ENCODE measurements at places on chromosomes 5 and 9. TPM values are rescaled to one million over a fixed set of nuclear protein-coding genes. Genes with fewer than 3 reads are reported as not detected.

Gene IFNA2
- total RNA-seq: not detected

Gene KLHL3
- total RNA-seq: 4.1 TPM

Gene PAEP
- total RNA-seq: not detected

Gene PRDM9
- total RNA-seq: not detected

Gene PLCXD3
- under 0.01 TPM for total RNA-seq

- no peaks in the 10 kb centered on the region for H3K4me1 ChIP-seq
- DNase-seq: no peak
- H3K27ac ChIP-seq: no peak overlapping the region
- H3K36me3 ChIP-seq: no peaks in the 10 kb centered on the region
Measured at GRCh38 chr5:37994729-37995128, 154.9 kb upstream of the GDNF start.

GRCh38 chr5:141354900-141355469 lies at the start of gene PCDHGA4:
PCDHGA4 (plus strand) TSS chr5:141355021; CDS start chr5:141355108, 87 bp downstream.
- peak within 1 kb of the TSS; percentile 76 for H3K4me3 ChIP-seq
- H3K27ac ChIP-seq: no peak within 1 kb of the TSS
- H3K36me3 ChIP-seq: peaks cover 5% of the 10 kb centered on the region
- H3K27me3 ChIP-seq: no peaks in the 10 kb centered on the region

DNA sequence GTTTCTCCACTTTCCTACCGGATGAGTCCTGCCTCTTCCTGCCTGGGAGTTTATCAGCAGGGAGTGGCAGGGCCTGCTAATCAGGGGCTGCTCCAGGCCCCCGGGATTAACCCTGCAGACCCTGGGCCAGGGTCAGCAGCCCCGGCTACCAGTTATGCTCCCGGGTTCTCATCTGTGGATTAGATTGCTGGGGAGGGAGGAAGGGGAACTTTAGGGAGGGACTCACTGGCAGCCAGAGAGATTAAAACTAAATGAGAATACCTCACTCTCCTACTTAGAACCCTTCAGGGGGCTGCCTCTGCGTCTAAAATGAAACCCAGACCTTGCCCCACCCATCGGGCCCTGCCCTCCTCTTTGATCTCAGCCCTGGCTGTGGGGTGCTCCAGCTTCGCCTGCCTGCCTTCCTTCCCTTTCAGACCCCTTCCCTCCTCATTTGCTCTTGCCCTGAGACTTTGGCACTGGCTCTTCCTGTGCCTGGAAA lies 130.5 kb upstream of the HAND1 start:
- H3K27me3 ChIP-seq: peaks cover 57% of the 10 kb centered on the region
- no peak for DNase-seq
- H3K27ac ChIP-seq: no peak overlapping the region
- H3K4me3 ChIP-seq: no peak overlapping the region

- no peak for DNase-seq
- no peak overlapping the region for H3K27ac ChIP-seq
- H3K36me3 ChIP-seq: no peaks in the 10 kb centered on the region
- H3K4me1 ChIP-seq: no peaks in the 10 kb centered on the region
- no peak overlapping the region for H3K4me3 ChIP-seq
- no peaks in the 10 kb centered on the region for H3K27me3 ChIP-seq
Measured at GRCh38 chr9:36537861-36538260, 34.8 kb upstream of the MELK start.

- no peaks in the 10 kb centered on the region for H3K27me3 ChIP-seq
- H3K4me1 ChIP-seq: peaks cover 19% of the 10 kb centered on the region
- no peak overlapping the region for H3K27ac ChIP-seq
- no peaks in the 10 kb centered on the region for H3K36me3 ChIP-seq
- H3K4me3 ChIP-seq: no peak overlapping the region
- no peak for DNase-seq
Measured at GRCh38 chr9:4098031-4098430, 201.8 kb downstream of the GLIS3 start.

DNA sequence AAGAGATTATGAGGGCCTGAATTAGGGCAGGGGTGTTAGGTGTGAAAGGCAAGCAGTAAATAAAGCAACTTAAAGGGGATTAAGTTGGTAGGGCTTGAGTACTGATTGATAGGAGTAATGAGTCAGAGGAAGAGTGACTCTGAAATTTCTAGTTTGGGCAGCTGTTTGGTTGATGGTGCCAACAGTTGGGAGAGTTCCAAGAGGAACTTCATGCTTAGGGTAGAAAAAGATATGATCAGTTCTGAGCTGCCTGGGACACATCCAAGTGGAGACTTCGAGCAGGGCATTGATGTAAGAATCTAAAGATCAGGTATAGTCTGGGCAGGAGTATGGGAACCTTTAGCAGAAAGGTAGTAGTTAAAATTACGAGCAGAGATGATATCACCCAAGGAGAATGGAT lies 10.2 kb downstream of the MAMDC2 start:
- peaks cover 6% of the 10 kb centered on the region for H3K4me1 ChIP-seq
- no peaks in the 10 kb centered on the region for H3K36me3 ChIP-seq
- no peak overlapping the region for H3K27ac ChIP-seq
- no peak overlapping the region for H3K4me3 ChIP-seq
- no peaks in the 10 kb centered on the region for H3K27me3 ChIP-seq
- DNase-seq: no peak

DNA sequence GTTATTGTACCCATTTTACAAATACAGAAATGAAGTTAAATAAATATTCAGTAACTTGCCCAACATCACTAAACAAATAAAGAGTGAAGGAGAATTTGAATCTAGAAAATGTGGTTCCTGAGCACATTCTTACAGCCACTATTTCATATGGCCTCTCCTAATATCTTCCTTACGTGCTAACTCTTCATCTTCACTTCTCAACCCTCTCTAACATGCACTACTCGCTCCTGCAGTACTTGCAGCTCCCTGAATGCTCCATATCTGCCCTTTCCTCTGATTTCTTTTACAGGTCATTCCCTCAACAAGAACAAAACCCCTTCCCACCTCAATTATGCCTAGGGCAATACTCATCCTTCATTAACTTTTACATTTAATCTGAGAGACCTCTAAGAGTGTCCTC lies 711.5 kb downstream of the CETN3 start:
- no peak overlapping the region for H3K4me3 ChIP-seq
- H3K4me1 ChIP-seq: no peaks in the 10 kb centered on the region
- H3K36me3 ChIP-seq: no peaks in the 10 kb centered on the region
- no peak for DNase-seq
- H3K27me3 ChIP-seq: no peaks in the 10 kb centered on the region
- H3K27ac ChIP-seq: no peak overlapping the region

DNA sequence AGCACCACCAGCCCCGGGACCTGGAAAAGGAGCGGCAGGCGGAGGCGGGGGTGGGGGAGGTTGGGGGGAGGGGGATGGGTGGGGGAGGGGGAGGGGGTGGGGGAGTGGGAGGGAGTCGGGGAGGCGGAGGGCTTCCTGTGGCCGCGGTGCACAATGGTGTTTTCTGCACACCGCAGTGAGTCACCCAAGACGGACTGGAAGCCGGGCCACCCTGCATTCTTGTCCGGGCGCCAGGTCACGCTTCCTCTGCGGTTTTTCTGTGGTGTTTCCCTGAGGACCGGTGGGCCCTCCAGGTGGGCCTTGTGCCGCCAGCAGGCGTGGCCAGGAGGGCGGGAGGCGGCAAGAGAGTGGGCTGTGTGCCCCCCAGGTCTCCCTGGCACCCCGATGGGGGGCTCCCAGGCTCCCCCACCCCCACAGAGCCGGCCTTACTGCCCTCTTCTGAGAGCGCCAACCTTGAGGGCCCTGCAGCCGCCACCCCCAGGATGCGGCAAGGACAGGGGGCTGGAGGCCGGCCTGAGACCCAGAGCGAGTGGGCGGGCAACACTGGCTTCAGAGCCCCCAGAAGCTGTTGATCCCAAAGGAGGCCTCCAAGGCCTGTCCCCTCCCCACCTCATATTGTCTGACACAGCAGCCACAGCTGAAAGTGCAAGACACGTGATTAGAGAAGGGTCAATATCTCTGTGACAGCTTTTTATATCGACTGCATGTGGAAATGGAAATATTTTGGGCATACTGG lies 11.1 kb downstream of the EXD3 start:
- H3K4me1 ChIP-seq: peaks cover 26% of the 10 kb centered on the region
- H3K27me3 ChIP-seq: no peaks in the 10 kb centered on the region
- DNase-seq: peak; percentile 94
- peak overlapping the region; percentile 66 for H3K27ac ChIP-seq
- no peak overlapping the region for H3K4me3 ChIP-seq
- H3K36me3 ChIP-seq: no peaks in the 10 kb centered on the region

GRCh38 chr5:146564007-146564762 lies 48.2 kb upstream of the GPR151 start:
- no peaks in the 10 kb centered on the region for H3K36me3 ChIP-seq
- H3K4me3 ChIP-seq: no peak overlapping the region
- H3K4me1 ChIP-seq: no peaks in the 10 kb centered on the region
- no peak overlapping the region for H3K27ac ChIP-seq
- DNase-seq: no peak
- no peaks in the 10 kb centered on the region for H3K27me3 ChIP-seq

GRCh38 chr5:173591056-173591514 lies 25.4 kb downstream of the BOD1 start:
- H3K4me3 ChIP-seq: no peak overlapping the region
- H3K27ac ChIP-seq: no peak overlapping the region
- H3K4me1 ChIP-seq: peaks cover 5% of the 10 kb centered on the region
- H3K27me3 ChIP-seq: no peaks in the 10 kb centered on the region
- peaks cover 4% of the 10 kb centered on the region for H3K36me3 ChIP-seq

DNA sequence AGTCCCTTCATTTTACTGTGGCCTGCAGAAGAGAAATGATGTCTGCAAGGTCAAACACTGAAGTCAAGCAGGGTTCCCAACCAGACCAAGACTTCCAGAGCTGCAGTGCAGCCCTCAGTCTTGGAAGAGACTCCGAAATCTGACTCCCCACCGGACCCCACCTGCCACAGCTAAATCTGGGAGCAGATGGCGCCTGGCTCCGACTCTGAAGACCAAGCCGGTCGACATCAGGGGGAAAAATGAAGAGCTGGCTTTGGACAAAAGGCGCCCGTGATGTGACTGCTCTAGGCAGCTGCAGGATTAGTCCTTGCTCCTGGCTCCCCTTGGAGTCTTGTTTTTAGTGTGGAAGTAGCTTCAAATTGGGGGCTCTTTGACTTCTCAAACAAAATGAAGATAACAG lies 72.4 kb upstream of the ZNF622 start:
- peaks cover 12% of the 10 kb centered on the region for H3K27me3 ChIP-seq
- H3K4me3 ChIP-seq: no peak overlapping the region
- DNase-seq: no peak
- no peak overlapping the region for H3K27ac ChIP-seq
- H3K36me3 ChIP-seq: no peaks in the 10 kb centered on the region

DNA sequence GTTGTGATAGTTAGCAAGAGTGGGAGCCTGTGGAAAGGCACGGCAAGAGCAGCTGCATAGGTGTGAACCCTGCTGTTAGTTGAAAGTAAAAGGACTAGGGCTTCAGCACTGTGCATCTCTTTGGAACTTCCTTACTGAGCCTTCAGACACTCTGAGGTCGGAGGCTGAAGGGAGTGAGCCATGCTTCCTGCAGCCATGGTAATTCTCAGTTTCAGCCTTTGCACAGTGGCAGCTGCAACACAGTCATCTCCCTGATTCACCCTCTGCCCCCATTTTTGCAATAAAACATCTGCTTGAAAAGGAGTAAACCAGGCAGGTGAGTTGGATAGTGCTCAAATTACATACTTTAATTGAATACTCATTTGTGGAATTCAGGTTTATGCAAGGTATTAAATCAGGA lies 6.5 kb upstream of the TLE4 start:
- peak; percentile 72 for DNase-seq
- H3K4me1 ChIP-seq: peaks cover 2% of the 10 kb centered on the region
- H3K27me3 ChIP-seq: no peaks in the 10 kb centered on the region
- H3K36me3 ChIP-seq: no peaks in the 10 kb centered on the region
- no peak overlapping the region for H3K4me3 ChIP-seq
- no peak overlapping the region for H3K27ac ChIP-seq

DNA sequence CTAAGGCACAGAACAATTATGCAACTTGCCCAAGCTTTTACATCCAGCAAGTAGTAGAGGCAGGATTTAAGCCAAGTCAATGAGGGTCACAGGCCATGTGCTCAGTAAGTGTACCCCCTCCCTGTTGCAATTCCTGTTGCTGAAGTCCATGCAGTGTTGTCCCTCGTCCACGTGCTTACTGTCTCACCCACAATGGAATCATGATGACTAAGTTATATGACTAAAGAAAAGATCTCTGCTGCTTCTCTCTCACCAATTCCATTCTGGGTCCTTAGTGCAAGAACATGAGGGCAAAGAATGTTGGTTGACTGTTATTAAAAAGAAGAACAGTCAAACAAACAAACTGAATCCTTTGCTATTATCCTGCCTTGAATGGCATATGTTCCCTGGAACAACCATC lies 233.6 kb upstream of the SLC24A2 start:
- H3K4me3 ChIP-seq: no peak overlapping the region
- no peaks in the 10 kb centered on the region for H3K36me3 ChIP-seq
- H3K27me3 ChIP-seq: no peaks in the 10 kb centered on the region
- no peak overlapping the region for H3K27ac ChIP-seq
- H3K4me1 ChIP-seq: peaks cover 2% of the 10 kb centered on the region

- peaks cover 56% of the 10 kb centered on the region for H3K36me3 ChIP-seq
- H3K4me1 ChIP-seq: peaks cover 23% of the 10 kb centered on the region
- no peaks in the 10 kb centered on the region for H3K27me3 ChIP-seq
- H3K27ac ChIP-seq: no peak overlapping the region
- H3K4me3 ChIP-seq: no peak overlapping the region
- no peak for DNase-seq
Measured at GRCh38 chr5:179768326-179769085, 25.3 kb upstream of the LTC4S start.

DNA sequence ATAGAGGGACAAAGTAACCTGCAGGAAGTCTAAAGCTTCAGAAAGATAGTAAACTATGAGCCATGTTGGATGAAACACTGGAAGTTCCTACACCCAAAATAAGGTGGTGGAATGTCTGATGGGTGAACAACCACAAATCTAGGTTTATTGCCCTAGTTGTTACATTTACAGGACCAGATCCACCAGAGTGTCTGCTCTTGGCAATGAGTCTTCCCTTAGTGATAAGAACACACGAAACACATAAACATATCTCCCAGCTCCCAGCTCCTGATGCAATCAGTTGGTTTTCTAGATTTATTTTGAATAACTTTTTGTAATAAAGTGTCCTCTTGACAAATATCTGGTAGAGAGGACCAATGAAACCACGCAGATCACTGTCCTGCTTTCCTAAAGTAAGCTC lies 329.7 kb upstream of the WWC1 start:
- H3K4me1 ChIP-seq: no peaks in the 10 kb centered on the region
- H3K4me3 ChIP-seq: no peak overlapping the region
- no peaks in the 10 kb centered on the region for H3K27me3 ChIP-seq
- no peak overlapping the region for H3K27ac ChIP-seq

GRCh38 chr5:139140591-139141071 lies 57.5 kb downstream of the SIL1 start:
- no peak overlapping the region for H3K4me3 ChIP-seq
- peaks cover 18% of the 10 kb centered on the region for H3K4me1 ChIP-seq
- no peak overlapping the region for H3K27ac ChIP-seq
- peak; percentile 30 for DNase-seq

- DNase-seq: no peak
- no peak overlapping the region for H3K27ac ChIP-seq
- H3K4me3 ChIP-seq: no peak overlapping the region
- H3K4me1 ChIP-seq: peaks cover 2% of the 10 kb centered on the region
- H3K27me3 ChIP-seq: peaks cover 47% of the 10 kb centered on the region
Measured at GRCh38 chr9:123350590-123351310, 5.2 kb upstream of the CRB2 start.
